ENCODE measurements at places on chromosomes 7 and 10. TPM values are rescaled to one million over a fixed set of nuclear protein-coding genes. Genes with fewer than 3 reads are reported as not detected.

The BMPER gene
- not detected for polyA plus RNA-seq

The GPC2 gene
- polyA plus RNA-seq: not detected

The OR2A1 gene
- 1.5 TPM for polyA plus RNA-seq

The JCAD gene
- polyA plus RNA-seq: 0.07 TPM

The CPN1 gene
- polyA plus RNA-seq: not detected

The NEUROG3 gene
- polyA plus RNA-seq: not detected

The CALML3 gene
- not detected for polyA plus RNA-seq

The PTPN20 gene
- 0.82 TPM for polyA plus RNA-seq

The AHR gene
- 0.33 TPM for polyA plus RNA-seq

The IFIT1 gene
- polyA plus RNA-seq: 1.6 TPM

The AMZ1 gene
- polyA plus RNA-seq: 1.4 TPM

The ZNF92 gene
- polyA plus RNA-seq: 72.4 TPM

The KCNMA1 gene
- polyA plus RNA-seq: not detected

The ADCY1 gene
- polyA plus RNA-seq: not detected

The OGDHL gene
- not detected for polyA plus RNA-seq

The STAG3 gene
- 97.1 TPM for polyA plus RNA-seq

The NUTM2D gene
- 0.09 TPM for polyA plus RNA-seq

DNA sequence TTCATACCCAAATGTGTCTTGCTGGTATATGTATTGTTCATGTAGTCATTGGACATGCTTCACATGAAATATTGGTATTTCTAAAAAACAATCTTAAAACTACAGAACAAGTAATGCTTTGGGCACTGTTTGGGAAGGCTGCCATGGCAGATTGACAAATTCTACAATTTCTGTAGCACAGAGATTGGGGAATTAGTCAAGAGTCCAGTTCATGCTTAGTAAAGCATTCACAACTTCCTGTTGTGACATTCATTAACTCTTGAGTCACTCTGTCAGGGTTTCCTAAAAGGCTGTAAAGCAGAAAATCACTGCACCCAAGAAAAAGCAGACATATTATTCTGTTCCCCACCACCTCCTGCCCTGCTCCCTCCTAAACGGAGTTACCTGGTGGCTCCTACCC lies 398.9 kb downstream of the PHTF2 start:
- DNase-seq: no peak

- DNase-seq: no peak
Observed at GRCh38 chr7:81949306-81949705, 179.5 kb upstream of the HGF start.

- no peak for DNase-seq
Observed at GRCh38 chr10:24720096-24720495, 3.6 kb downstream of the ARHGAP21 start.

- DNase-seq: no peak
Observed at GRCh38 chr10:121527690-121528089, 70.6 kb downstream of the FGFR2 start.

DNA sequence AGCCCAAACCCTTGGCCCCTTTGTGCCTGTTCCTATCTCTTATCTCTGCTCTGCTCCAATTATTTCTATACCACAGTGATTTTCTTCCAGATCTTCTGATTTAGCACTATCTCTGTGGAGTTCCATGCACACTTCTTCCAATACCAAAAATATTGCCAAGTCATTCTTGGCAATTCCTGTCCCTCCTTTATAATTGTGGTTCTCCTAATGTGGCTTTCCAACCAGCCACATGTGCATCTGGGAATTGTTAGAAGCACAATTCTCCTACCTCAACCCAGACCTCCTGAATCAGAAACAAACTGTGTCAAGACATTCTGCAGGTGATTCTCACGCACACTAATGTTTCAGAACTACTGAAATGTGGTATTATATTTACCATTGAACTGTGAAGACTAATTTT lies 447.8 kb upstream of the IGFBP3 start:
- no peak for DNase-seq

DNA sequence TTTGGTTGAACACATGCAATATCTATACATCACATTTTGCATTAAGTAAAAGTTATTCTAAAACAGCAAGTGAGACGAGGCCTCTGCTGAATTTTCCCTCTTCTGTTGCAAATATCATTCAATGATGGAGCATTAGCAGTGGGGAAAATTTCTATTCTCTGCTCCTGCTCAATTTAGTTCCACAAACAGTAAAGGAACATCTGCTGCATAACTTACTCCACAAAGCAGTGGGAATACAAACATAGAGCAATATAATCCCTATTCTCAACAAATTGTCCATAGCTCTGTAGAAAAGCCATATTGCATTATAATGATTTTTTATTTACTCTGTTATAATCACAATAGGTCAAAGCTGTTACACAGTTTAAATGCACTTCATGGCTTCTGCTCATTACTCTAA lies 5.9 kb downstream of the AGR3 start:
- DNase-seq: no peak

- no peak for DNase-seq
Observed at GRCh38 chr7:142583446-142583845, 165.8 kb upstream of the PRSS1 start.

- DNase-seq: no peak
Observed at GRCh38 chr10:10798102-10798863, 219.4 kb upstream of the CELF2 start.

DNA sequence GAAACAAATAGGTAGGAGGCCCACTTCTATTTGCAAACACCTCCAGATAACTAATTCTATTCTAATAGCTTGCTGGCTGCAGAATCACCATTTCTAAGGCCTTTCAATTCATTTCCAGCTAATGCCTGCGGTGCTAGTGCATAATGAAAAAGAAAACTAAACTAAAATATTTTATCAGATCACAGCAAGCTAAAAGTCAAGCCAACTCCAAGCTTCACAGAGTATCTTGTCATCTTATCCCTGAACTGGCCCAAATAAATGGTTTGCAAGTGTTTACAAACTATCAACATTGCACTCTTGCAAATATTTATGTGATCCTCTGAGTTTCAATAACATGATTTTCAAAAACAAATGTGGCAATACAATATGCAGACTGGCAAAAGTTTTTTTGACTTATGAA lies 166.0 kb downstream of the IPMK start:
- no peak for DNase-seq

- DNase-seq: no peak
Observed at GRCh38 chr7:28573059-28573553, 160.8 kb downstream of the CREB5 start.

- DNase-seq: no peak
Observed at GRCh38 chr7:128755819-128756476, 16.8 kb downstream of the CALU start.

DNA sequence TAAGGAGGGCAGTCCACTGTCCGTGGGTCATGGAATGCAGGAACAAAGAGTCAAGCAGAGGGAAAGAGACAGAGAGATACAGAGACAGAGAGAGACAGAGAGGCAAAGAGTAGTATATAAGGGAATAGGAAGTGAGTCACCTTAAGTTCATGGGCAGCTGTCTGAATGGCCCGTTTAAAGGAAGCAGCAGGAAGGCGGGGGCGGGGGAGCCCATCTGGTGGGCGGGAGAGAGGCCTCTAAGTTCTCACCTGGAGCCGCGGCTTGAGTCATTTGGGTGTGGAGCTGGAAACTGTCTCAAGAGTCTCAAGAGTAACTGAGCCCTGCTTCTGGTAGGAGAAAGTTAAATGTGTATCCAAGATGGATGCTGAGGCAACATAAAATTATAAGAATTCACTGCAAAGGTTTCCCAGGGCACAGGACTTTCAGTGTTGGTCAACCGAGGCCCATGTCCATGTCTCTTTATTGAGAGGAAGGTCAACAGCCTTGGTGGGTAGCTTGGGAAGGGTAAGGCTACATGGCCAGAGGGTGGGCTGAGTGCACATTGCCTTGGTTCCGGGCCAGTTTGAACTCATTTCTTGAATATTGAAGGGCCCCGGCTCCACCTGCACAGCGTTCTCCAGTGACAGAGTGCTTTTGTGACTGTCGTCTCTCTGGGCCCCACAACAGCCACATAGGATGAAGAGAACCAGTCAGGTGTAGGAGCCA lies 85.5 kb upstream of the CACUL1 start:
- DNase-seq: no peak

- DNase-seq: no peak
Observed at GRCh38 chr10:87546971-87547413, 42.3 kb downstream of the MINPP1 start.

- DNase-seq: no peak
Observed at GRCh38 chr10:53606981-53607380, 834.4 kb upstream of the MBL2 start.

DNA sequence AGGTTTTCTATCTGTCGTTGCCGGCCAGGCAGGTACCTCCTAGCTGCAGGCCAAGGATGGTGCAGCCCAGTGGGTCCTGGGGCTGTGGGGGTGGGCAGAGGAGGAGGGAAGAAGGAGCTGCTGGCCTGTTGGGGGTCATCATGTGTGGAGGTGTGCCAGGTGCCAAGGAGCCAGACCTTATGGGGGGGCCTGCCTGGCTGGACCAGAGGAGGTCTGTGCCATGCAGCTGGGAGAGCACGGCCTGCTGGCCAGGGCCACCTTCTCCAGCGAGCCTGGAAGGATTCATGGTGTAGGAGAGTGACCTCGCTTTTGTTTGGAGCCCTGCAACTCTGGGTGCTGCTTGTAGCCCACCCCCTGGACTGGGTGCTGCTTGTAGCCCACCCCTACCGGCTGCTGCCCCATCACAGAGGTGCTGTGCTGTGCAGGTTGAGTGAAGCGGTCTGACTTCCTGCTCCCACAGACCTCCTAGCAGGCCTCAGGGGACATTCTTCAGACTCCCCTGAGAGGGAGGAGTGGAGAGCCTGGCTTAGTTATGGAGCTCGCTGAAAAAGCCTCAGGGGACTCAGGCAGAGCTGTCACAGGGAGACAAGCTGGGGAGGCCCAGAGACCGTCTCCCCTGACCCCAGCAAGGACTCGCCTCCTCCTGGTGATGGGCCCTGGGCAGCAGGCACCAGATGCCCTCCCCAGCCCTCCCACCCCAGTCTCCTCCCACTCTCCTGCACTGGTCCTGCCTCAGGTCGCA lies 67.7 kb upstream of the AQP1 start:
- DNase-seq: no peak

GRCh38 chr10:22740180-22740579 lies 25.8 kb upstream of the PIP4K2A start:
- DNase-seq: no peak

DNA sequence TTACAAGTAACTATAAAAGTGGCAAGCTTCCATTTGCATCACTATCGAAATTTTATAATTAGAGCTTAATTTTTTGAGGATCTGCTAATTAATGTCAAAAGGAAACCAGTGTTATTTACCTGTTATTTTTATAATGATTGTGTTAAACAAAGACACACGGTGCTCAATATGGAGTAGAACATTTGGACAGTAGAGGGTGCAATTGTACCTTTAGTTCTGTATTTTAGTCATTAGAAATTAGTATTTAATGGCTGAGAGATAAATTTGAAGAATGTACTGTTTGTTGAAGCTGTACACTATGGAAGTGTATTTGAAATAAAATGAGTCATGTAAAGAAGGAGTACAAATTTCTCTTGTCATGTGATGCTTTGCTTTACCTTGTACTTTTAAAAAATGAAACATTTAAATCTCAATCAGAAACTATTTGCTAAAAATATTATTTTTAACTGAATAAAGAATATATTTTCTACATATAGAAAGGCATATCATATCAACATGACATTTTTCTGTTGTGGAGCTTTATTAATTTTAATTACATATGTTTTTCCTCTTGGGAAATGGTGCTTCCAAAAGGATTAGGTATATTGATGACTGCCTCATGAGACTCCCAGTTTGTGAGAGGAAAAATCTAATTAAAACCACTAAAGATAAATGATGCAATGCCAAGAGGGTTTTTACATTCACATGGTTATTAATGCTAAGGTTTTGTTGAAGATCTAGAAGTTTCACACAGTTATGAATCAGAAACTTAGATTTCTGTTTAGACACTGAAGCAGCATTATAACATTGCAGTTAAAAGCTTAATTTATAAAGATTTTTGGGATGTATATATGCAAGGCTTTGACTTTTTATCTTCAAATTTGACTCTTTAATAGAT lies 10.4 kb upstream of the PRKG1 start:
- no peak for DNase-seq

DNA sequence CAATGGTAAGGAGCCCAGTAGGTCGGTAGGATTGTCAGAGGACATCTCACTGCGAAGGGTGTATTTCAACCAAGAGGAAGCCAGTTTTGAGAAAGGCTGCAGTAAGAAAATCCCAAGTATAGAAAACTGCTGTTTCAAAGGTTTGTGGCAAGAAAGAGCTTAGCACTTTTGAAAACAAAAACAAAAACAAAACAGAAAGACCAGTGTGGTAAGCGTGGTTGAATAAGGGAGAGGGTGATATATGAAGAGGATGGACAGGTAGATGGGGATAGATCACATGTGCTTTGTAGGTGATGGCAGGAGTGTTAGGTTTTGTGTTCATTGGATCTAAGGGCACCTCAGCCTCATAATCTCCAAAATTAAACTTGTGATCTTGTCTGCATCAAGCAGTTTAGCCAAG lies 141.6 kb upstream of the WNT16 start:
- DNase-seq: no peak

DNA sequence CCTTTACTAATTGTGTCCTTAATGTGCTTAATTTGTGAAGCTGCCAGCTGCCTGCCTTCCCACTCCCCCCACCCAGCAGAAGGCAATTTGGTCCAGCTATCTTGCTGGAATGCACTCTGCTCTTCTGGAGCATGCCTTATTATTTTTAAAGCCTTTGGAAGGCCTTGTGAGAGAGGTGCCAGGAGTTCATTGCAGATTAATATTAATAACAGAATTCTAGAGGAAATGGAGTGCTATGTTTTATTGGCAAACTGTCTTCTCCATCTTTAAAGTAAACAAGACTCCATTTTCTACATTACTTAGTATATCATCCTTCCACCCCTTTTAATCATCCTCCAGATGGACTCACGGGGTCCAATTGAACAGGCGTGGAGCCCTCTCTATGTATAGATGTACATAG lies 50.8 kb upstream of the ZNF32 start:
- DNase-seq: no peak

- no peak for DNase-seq
Observed at GRCh38 chr7:96118449-96119001, 203.4 kb downstream of the SLC25A13 start.

- no peak for DNase-seq
Observed at GRCh38 chr10:121956111-121957061, 18.6 kb downstream of the NSMCE4A start.

- DNase-seq: no peak
Observed at GRCh38 chr7:23721456-23721855, 11.4 kb downstream of the STK31 start.

- no peak for DNase-seq
Observed at GRCh38 chr7:1459920-1460820, 900 bp upstream of the MICALL2 start.

GRCh38 chr7:81515009-81515408 lies 254.8 kb downstream of the HGF start:
- DNase-seq: no peak

- no peak for DNase-seq
Observed at GRCh38 chr10:80517416-80518142, 20.1 kb upstream of the SH2D4B start.

- no peak for DNase-seq
Observed at GRCh38 chr7:136002802-136003201, 25.6 kb upstream of the MTPN start.

Measured in naive B cell (primary cell).